Stimulated activated CD4-positive, alpha-beta T cell treated with anti-CD3 and anti-CD28 coated beads, Interleukin-1b, Interleukin-23, amount 100 ng/mL, for 1 hour (primary cell): ENCODE measurements at places on chromosomes 1 and 21.

DNA sequence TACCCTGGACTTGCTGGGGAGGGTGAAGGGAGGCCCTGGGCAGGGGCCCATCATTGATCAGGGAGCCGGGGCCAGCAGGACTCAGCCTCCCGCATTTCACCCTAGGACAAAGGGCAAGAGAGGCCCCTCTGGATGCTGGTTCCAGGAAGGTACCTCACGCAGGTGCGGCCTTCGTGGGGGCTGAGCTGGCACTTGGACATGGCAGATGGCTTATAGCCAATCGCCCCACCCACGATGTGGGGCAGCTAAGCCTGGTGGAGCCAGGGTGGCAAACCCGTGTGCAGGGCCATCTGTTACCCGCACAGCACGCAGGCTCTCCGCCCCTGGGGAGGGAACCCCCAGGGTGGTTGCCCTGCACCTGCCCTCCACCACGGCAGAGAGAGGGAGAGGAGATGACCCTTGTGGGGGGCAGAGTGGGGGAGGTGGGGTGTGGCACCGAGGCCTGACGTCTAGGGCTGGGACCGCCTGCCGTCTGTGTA lies 2.5 kb downstream of the TFF3 start:
- no peak for DNase-seq

- DNase-seq = no peak
Measured at GRCh38 chr1:96538111-96538641, 183.4 kb upstream of the PTBP2 start.

DNA sequence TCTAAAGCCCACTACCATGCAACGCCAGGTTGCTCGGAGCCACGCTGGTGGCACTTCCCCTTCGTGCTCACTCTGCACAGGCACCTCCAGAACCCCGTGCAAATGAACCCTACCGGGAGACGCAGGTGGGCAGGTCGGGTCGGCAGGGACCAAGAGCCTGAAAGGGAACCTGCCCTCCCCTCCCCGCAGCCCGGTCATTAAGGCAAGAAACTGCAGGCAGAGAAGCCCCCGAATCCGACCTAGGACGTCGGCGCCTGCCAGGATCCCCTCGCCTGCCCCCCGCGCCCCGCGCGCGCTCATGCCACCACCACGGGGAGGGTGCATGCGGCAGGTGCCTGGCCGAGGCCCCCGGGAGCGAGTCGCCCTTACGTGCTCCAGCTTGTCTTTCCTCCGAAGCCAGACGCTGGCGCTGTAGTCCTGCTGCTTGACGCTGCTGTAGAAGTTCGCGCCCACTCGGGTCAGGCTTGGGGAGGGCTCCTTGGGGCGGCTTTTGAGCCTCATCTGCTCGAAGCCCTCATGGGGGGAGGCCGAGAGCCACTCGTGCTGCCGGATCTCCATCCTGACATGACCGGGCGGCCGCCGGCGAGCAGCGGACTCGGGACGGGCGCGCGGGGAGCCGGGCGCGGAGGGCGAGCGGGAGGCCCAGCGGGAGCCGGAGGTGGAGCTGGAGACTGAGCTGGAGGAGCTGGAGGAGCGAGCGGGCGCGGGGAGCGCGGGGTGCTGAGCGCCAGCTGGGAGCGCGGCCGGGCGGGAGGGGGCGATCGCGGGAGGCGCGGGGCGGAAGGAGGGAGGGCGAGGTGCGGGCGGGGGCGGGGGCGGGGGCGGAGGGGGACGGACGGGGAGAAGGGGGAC lies 552 bp downstream of the PLD5 start:
- DNase-seq = no peak

- peak; percentile 25 for DNase-seq
Measured at GRCh38 chr1:148263128-148263905, 111.2 kb upstream of the NBPF11 start.

GRCh38 chr1:1540090-1540817 lies at the start of gene TMEM240:
Gene TMEM240 (minus strand): TSS chr1:1540624. CDS start chr1:1540346, 278 bp downstream.
- DNase-seq = peak; percentile 11

DNA sequence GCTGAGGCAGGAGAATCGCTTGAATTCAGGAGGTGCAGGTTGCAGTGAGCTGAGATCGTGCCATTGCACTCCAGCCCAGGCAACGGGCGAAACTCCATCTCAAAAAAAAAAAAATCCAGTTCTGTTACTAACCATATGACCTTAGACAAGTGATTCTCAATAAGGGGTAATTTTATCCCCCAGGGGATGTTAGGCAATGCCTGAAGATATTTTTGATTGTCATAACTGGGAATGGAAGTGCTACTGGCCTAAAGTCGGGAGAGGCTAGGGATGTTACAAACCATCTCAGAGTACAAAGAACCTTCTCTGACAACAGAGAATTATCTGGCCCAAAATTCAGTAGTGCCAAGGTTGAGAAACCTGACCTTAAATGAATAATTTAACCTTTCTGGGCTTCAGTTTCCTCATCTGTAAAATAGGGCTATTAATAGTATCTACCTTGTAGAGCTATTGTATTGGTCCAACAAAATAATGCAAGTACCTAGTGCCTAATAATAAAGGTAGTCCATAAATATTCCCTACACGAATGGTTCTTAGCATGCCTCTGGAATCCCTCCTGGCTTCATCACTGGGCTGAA lies 5.8 kb upstream of the LMNA start:
- DNase-seq = no peak

- no peak for DNase-seq
Measured at GRCh38 chr1:203799157-203799556, 3.7 kb downstream of the ZBED6 start.

GRCh38 chr1:182631954-182632353 lies 27.8 kb upstream of the RGS16 start:
- no peak for DNase-seq

DNA sequence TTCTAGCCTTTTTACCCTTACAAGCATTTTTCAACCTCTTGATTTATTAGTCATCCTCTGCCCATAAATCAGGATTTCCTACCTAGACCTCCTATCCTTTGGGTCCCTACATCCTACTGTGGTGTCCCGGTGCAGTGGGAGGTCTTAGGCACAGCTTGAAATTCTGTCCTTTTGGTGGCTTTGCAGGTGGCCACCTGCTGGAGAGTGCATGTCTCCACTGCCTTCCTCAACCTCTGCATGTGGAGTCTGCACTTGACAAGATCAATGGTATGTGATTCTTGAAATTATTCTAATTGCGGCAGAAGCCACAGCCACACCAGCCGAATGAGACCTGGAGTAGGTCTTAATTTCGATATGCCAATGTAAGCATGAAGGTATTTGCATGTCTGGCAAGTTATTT lies 11.4 kb upstream of the KCNA3 start:
- DNase-seq = no peak

GRCh38 chr1:198780376-198780775 lies 141.5 kb downstream of the PTPRC start:
- no peak for DNase-seq

DNA sequence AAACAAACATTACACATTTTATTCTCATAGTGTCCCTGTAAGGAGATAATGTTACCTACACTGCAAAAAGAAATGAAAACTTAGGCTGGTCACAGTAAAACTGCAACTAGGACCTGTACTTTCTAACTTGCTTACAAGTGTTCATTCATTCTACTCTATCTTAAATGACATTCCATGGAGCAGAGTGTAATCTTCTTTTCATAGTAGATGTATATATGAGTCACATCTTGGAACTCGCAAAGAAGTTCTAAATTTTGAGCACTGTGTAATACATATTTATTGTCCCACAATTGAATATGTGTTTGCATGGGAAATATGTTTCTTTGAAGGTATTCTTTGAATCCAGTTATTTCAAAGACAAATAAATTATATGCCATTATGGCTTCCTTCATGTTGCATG lies 1258.5 kb upstream of the ADGRL2 start:
- no peak for DNase-seq

GRCh38 chr1:161071886-161072371 lies 2.2 kb upstream of the ARHGAP30 start:
- DNase-seq = no peak

DNA sequence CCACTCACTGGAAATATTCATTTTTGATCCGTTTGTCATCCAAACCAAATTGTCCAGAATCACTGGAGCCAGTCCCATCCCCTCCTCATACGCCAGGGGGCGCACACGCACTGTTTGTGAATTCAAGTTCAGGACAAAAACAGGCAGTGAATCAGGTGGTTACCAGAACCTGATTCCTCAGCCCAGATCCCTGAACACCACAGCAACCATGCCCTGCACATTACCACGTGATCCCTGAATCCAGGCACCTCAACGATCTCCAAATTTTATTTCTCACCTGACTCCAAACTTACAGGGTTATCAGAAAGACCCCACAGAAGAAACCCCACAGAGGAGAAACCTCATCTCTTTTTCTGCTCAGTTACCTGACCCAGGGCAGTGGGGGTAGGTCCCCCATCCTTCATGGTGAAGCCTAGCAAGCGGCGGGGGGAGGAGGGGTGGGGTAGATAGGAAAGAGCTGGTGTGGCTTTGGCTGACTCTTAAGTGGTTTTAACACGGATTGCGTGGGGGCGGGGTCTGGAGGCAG lies 1.4 kb upstream of the PTPRF start:
- peak; percentile 53 for DNase-seq

GRCh38 chr1:91591175-91591974 lies 90.7 kb downstream of the CDC7 start:
- DNase-seq = no peak

GRCh38 chr1:83746234-83746633 lies 252.7 kb downstream of the TTLL7 start:
- DNase-seq = no peak

DNA sequence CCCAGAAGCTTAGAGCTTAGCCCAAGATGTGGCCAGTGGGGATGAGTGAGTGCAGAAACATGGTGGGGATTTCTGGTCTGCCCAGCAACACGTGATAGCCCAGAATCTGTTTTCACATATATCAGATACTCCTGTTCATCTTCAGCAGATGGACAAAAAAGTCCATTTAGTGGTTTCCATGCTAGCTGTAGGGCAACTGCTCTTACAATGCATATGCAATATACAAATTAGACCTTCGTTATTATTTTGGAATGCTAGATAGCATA lies 96.9 kb upstream of the SGIP1 start:
- DNase-seq = no peak

DNA sequence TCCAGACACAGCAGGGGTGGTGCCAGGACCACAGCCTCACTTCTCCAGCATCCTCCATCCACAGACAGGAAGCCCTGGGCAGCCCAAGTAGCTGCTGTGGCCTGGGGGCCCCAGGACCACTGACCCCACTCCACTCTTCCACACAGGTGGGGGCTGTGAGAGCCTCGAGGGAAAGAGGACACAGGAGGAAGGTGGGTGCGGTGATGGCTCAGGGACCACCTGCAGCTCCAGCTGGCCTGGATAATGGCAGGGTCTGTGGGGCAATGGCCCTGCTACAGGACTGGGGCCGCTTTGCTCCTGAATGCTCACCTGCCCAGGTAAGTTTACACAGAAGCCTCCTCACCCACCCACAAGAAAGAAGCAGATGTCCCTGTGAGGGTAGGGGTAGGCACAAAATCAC lies 18.3 kb upstream of the PRSS38 start:
- DNase-seq = no peak

DNA sequence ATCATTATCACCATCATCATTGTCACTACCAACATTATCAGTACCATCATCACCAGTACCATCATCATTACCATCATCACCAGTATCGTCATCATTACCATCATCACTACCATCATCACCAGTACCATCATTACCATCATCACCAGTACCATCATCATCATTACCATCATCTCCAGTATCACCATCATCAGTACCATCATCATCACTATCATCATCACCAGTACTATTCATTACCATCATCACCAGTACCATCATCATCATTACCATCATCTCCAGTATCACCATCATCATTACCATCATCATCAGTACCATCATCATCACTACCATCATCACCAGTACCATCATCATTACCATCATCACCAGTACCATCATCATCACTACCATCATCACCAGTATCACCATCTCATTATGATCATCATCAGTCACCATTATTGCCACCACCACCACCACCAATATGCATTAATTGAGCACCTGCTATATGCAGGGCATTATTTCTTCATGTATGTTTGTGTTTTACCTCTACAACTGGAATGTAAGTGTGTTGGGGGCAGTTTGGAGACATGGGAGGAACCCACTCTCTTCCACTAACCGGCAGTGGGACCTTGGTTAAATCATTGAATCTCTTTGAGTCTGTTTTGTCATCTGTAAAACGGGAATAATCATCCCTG lies 7.0 kb downstream of the ZBTB8B start:
- no peak for DNase-seq

- DNase-seq = no peak
Measured at GRCh38 chr1:38173848-38174247, 127.3 kb upstream of the POU3F1 start.
